NCI-H446 treated with DMSO at 0.1 percent for 48 hours (cell line): ENCODE measurements at places on chromosomes 12 and 14.

DNA sequence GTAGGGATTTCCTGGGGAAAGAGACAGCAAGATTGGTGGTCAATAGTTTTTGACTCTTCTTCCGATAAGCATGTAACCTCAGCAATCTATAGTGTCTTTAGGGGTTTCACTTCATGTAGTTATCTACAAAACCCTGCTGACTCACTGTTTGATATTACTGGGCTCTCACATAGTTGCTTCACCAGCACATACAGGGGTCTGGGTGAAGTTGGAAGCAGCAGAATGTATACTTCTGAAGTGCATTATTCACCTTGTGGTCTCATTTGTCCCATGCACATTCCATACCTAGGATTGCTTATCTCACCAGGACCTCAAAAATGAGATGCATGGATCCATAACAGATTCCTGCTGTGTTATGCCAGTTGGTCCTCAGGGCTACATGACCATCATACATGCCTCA lies 280.0 kb downstream of the LRIG3 start:
- DNase-seq = no peak

DNA sequence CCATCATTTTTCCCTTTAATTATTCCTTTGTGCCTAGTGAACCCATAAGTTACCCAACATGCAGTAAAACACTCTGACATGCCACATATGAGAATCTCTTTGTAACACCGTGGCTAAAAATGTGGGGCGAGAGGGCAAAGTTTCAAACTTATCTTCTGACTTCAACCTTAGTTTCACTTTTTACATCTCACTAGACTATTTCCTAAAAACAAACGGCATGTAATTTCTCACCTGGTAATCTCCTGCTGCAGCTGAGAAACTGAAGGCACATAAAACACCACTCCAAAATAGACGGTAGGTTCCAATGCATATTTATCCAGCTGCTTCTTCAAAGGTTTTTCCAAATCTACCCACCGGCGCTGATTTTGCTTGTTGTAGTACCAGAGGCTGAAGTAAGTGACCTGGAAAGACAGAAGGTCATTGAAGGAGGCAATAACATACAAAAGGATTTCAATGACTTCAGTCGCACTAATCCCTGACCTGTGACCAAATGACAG lies 37.9 kb downstream of the PTPN21 start:
- DNase-seq = no peak

GRCh38 chr14:50452296-50452695 lies 55.6 kb upstream of the CDKL1 start:
- DNase-seq = peak; percentile 77

- no peak for DNase-seq
Measured at GRCh38 chr14:71060825-71061455, 153.7 kb downstream of the PCNX1 start.

DNA sequence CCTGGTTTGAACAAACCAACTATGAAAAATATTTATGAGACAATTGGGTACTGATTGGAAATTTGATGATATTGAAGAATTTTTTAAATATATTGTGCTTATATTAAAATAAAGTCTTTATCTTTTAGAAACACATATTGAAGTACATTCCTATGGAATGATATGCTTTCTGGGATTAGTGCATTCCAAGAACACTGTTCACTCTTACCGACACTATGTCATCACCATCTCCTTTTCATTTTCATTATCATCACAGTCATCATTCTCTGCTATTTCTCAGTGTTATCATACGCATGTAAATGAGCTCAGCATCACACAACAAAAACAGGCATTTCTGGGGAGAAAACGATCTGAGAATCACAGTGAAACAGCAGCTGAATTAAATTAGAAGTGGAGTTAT lies 513.3 kb upstream of the CCDC196 start:
- DNase-seq = no peak

- DNase-seq = no peak
Measured at GRCh38 chr12:65614259-65614889, 209.9 kb upstream of the HMGA2 start.

GRCh38 chr12:69998011-69998410 lies 173.0 kb downstream of the MYRFL start:
- DNase-seq = no peak

DNA sequence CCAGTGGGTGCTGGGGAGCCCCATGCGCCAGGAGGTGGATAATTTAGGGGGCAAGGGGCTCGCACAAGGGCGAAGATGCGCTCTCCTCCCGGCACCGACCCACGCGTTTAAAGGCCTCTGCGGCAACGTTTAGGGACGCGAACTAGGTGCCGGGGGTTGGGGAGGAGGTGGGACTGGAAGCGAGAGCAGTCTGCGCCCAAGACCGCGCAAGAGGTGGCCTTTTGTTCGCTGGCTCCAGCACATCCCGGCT lies 1.3 kb downstream of the SLC38A1 start:
- DNase-seq = no peak

- no peak for DNase-seq
Measured at GRCh38 chr12:92506891-92507290, 195.9 kb upstream of the PLEKHG7 start.

GRCh38 chr12:54216797-54217661 lies 28.2 kb upstream of the SMUG1 start:
- DNase-seq = peak; percentile 70

DNA sequence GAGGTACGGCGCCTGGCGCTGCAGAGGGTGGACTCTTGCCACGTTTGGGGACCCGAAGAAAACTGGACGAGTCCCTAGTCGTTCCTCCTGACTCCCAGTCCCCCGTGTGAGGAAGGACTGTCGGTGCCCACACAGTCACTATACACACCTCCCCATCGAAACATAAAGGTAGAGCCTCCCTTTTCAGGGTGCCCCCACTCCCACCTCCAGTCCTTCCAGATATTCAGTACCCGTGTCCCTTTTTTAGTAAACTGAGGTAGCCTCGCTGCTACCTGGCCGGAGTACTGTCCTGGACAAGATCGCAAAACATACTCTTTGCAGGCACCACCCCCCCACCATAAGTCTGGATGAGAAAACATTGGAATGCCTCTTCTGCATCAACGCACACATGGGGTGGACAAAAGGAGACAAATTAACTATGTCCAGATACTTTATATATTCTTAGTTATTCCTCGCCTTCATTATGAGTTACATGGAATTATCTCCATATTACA lies 610 bp upstream of the KMT2D start:
- DNase-seq = no peak

GRCh38 chr12:69123919-69124638 lies 115.3 kb upstream of the CPSF6 start:
- DNase-seq = no peak

DNA sequence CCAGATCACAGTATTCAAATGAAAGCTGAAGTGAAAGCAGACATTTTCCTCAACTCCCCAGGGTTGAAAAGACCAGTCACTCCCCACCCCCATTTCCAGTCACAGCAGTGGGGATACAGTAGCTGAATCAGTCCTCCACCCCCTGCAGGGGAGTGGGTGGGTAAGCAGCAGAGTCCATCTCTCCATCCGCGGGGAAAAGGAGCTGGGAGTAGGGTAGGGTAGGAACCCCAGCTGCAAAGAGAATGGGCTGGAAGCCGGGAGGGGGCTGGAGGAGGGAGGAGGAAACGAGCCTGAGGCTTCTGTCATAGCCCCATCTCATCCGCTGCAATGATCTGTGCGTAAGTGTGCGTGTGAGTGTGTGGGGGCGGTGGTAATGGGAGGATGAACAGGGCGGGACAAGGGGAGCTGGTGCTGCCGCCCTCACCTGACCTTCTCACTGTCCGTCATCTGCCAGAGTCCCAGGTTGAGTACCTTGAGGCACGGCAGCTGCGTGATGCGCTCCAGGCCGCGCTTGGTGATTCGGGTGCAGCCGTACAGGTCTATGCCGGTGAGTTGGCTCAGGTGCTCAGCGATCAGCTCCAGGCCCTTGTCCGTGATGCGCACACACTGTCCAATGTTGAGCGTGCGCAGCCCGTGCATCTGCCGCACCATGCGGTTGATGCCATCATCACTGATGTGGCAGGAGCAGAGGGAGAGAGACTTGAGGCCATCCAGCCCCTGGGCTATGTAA lies 1.8 kb downstream of the FBXL14 start:
- DNase-seq = no peak

- DNase-seq = no peak
Measured at GRCh38 chr14:52269100-52269499, 1.6 kb downstream of the PTGDR start.

GRCh38 chr14:97802430-97803373 lies 1005.5 kb downstream of the VRK1 start:
- no peak for DNase-seq

DNA sequence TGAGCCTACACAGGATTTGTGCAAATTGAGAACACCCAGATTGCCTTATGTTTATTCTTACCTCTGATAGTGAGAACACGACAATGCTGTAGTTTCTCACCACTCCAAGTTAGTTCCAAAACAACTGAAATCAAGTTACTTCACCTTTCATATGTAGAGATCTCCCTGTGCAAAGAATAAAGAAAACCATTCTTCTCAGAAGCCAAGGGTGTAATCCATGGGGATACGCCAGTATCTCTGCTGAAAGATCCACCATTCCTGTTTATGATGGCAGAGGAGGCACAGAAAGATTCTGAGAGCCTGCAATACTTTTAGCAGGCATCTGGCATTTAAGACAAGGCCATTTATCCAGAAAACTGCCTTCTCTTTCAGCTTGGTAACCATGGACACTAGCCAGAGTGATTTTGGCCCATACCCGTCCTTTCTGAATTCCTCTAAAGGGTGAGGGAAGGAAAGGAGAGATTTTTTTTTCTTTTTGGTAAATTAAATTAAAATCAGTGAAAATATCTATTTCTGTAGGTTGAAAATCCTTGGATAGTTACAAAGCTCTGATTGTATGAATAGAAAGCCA lies 355.4 kb upstream of the FAR2 start:
- DNase-seq = peak; percentile 7

GRCh38 chr14:106877517-106877916 lies 1351.1 kb downstream of the TMEM121 start:
- no peak for DNase-seq

GRCh38 chr14:55973911-55974630 lies 144.1 kb upstream of the PELI2 start:
- no peak for DNase-seq

DNA sequence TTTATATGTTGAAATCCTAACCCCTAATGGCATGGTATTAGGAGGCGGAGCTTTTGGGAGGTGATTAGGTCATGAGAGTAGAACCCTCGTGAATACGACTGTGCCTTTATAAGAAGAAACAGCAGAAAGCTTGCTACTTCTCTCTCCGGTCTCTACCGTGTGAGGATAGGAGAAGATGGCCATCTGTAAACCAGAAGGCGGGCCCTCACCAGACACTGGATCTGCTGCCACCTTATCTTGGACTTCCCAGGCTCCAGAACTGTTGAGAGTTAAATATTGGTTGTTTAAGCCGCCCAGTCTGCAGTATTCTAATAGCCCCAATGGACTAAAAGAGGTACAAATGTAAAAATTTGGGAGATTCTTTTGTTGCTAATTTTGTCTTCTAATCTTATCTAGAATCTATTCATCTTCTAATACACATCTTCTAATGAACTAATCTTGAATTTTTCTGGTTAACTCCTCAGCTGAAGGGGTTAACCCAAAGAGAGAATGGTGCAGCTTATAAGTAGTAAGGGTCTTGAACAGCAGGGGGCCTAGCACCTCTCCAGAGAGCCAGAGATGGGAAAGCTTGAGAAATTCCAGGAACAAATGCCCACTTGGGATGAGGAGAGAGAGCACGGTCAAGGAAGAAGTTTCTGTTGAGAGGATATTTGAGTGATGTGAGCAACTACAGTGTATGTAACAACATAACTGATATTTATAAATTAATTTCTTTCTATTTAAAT lies 264.0 kb upstream of the GRIP1 start:
- no peak for DNase-seq

GRCh38 chr14:82999802-83000201 lies 1466.1 kb upstream of the SEL1L start:
- no peak for DNase-seq

GRCh38 chr12:26149968-26150500 lies 25.2 kb upstream of the BHLHE41 start:
- no peak for DNase-seq

GRCh38 chr12:64633940-64634337 lies 23.6 kb downstream of the RASSF3 start:
- DNase-seq = peak; percentile 50

DNA sequence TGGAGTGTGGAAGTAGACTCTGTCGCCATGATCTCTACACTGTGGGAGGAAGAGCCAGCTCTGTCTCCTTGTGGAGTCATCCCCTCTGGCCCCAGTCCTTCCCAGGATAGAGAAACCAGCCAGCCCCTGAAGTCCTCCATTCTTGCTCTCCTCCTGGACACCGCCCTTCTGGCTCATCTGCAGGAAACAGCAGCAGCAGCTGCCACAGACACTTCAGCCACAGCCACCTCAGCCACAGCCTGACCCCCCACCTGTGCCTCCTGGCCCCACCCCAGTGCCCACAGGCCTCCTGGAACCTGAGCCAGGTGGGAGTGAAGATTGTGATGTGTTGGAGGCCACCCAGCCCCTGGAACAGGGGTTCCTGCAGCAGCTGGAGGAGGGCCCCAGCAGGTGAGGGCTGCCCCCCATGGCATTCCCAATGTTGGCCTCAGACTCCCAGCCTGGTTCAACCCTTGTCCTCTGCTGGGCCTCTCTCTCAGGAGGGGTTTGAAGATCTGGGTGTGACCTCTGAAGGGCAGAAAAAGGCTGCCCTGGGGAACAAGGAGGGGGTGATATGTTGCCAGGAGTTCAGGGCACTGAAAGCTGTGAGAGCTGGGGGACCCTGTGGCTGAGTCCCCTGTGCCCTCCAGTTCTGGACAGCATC lies 10.5 kb downstream of the PRPF40B start:
- DNase-seq = no peak

GRCh38 chr12:40832668-40833067 lies 140.4 kb downstream of the CNTN1 start:
- DNase-seq = no peak

DNA sequence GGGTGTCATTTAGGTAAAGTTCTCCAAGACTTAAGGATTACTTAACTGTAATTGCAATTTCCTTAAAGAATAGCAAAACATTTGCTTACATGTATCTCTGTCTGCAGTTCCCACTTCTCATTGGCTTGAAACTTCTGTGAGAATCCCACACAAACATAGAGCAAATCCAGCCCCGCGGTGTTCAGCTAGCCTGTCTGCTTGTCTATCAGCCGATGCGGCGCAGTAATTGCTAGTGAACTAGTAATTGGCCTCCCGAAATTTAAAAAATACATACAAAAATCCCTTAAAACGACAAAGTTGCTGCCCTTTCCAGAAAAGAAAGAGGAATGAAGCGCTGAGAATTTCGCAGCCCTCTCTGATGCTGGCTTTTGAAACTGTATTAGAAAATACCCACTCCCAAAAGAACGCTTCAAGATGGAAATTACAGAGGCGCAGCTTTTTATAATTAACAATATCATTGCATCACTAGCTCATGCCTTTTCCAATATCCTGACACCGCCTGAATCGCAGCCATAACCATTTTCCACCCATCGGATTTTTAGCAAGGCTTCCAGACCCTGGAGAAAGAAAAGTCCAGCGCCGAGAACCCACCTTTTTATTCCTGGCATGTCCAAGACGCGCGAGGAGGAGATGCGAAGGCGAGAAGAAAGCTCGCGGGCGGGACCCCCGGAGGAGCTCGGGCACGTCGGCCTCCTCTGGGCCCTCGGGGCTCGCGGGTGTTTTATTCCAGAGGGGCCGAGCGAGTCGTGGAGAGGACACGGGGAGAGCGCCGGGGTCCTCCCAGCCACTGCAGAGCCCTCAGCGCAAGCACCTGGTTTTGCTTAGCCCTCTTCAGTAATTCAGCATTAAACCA lies 646 bp downstream of the FBLN5 start:
- no peak for DNase-seq
